Adipocyte (in vitro differentiated cells): ENCODE measurements at places on chromosomes 2 and 18.

- DNase-seq = peak; percentile 66
These were observed 40.3 kb upstream of the FAM171B start for GRCh38 chr2:186653511-186653910.

GRCh38 chr18:44945888-44946401 lies 265.3 kb downstream of the SETBP1 start:
- no peak for DNase-seq

DNA sequence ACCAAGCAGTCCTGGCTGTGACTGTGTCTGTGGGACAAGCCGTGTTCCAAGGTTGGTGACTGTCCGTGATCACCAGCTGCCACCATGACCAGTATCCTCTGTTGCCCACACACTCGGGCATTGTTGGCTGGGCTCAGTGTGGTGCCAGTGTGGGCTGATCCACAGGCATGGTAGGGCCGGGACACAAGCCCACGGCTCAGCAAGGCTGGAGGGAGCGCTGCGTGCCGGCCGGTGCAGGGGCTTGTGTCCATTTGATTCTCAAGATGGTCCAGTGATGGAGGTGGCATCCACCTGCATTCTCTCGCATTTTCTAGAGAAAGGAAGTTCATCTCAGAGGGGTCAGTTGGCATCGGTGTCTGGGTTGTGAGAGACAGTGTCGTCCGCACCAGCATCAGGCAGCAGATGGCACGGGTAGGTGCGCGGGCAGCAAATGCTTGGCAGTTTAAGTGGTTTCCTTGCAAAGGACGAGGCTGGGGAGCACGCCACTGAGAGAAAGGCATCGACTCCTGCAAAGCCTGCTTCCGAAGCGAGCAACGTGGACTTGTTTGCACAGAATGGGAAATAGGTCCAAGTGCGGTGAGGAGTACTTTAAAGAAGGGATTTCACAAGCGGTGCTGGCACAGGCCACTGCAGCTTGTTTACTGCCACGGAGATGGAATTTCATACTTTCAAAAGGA lies 20.9 kb downstream of the TWIST2 start:
- peak; percentile 81 for DNase-seq

DNA sequence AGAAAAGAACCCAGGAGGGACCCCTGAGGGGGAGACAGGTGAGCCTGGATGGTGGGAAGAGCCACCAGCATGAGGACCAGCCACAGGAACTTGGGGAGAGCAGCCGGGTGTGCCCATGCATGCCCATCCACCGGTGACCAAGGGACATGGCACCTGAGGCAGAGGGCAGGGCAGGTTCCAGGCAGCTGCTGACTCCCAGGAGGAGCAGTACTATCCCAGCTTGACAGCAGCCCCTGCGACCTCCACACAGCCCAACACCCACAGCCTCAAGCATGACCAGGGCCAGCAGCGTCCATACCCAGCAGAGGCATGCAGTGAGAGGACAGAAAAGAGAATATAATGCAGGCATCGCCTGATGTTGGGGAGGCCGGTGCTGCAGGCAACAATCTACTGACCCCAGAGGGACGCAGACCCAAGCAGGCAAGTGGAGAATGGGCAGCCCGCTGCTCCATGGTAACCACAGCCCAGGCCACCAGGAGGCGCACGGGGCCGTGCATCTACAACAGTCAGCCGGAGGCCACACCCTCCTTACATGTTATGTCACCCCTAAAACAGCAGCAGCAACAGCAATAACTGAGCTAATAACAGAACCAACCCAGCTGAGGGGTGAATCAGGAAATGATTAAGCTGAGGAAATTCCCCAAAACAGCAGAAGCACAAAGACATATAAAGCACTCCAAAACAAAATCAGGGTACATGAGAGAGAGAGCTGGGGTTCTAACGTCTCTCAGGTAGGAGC lies 44.1 kb downstream of the ANKMY1 start:
- DNase-seq = peak; percentile 88

DNA sequence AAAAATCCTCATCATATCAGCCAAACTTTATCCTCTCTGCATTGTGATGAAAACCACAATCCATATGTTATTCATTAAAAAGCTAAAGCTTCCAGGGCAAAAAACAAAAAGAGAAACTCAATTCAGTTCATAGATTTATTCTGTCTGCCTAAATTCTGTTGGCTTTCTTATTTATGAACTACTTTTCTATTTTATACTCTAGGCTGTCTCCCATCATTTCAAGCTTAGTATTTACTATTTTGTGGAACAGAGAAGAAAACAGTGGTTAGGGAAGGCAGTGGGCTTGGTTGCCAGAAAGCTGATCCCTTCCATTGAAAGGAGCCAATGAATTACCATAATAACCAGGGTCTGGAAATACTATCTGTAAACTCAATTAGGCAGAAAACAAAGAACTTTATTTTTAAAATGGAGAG lies 71.8 kb downstream of the RAPH1 start:
- peak; percentile 83 for DNase-seq

DNA sequence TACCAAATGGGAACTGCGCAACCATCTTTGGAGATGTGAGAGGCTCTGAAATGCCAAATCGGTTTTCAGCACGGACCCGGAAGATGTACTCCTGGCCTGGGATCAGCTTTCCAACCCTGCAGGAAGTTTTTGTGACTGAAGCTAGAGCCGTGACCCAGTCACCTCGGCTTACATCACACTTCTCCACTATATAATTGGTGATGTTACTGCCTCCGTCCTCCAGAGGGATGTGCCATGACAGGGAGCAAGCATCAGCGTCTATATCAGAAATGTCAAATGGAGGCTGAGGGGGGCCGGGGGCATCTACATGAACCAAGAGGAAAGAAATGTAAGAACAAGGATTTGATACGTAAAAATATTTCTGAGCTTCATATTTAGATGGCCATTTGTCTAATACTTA lies 104.4 kb downstream of the PLEKHA3 start:
- no peak for DNase-seq

GRCh38 chr2:148237911-148238310 lies 217.0 kb downstream of the MBD5 start:
- DNase-seq = peak; percentile 63

- DNase-seq = peak; percentile 3
These were observed 148.5 kb upstream of the SATB2 start for GRCh38 chr2:199606193-199606780.

DNA sequence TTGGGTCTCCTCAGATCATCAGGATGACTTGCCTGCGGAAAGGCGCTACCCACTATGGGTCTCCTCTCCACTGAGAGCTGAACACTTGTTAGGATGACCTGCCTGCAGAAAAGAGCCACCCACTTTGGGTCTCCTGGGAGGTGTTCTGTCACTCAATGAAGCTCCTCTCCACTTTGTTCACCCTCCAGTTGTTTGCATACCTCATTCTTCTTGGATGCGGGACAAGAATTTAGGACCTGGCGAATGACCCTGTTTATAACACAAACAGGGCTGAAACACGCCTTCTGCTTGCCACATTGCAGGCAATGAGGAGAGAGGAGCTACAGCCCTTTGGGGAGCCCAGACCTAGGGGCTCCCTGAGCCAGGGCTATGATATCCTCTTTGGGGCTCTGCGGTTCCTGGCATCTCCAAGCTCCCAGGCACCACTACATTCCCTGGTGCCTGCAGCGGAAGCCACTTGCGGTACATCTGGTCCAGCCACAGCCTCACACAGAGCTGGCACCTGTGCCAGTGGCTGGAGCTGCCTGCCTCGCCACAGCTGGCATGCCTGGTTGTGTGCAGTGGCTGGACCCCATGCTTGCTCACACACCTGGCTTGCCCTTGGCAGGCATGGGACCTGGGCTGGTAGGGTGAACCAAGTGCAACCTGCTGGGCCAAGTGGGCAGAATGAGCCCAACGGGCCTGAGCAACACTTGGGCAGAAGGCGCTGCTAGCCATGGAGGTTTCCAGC lies 20.6 kb downstream of the ANKRD29 start:
- no peak for DNase-seq

DNA sequence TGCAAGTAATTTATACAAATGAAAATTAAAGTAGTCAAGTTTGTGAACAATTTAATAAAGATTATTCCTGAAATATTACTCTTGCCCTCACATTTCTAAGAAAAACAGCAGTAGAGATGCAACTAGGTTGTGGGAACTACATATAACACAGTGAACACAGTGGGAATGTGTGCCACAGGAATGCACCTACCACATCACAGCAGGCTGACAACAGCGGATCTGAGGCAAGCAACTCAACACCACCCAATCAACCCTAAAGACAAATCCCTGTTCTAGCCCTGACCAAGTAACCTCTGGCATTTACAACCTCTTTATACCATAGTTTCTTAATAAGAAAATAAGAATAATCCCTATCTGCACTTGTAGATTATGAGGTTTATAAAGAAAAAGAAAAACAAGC lies 23.4 kb downstream of the MBOAT2 start:
- DNase-seq = no peak

DNA sequence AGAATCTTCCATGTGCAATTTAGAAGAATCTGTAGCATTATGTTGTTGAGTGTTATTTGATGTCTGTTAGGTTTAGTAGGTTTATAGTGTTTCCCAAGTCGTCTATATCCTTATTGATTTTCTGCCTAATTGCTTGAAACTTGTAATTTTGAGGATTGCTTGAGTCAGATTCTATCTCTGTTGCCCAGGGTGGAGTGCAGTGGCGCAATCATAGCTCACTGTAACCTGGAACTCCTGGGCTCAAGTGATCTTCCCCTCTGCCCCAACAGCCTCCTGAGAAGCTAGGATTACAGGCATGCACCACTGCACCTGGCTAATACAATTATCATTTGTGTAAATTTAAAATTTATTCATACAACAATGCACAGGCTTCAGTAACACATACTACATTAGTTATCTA lies 3.1 kb upstream of the TCF23 start:
- no peak for DNase-seq

DNA sequence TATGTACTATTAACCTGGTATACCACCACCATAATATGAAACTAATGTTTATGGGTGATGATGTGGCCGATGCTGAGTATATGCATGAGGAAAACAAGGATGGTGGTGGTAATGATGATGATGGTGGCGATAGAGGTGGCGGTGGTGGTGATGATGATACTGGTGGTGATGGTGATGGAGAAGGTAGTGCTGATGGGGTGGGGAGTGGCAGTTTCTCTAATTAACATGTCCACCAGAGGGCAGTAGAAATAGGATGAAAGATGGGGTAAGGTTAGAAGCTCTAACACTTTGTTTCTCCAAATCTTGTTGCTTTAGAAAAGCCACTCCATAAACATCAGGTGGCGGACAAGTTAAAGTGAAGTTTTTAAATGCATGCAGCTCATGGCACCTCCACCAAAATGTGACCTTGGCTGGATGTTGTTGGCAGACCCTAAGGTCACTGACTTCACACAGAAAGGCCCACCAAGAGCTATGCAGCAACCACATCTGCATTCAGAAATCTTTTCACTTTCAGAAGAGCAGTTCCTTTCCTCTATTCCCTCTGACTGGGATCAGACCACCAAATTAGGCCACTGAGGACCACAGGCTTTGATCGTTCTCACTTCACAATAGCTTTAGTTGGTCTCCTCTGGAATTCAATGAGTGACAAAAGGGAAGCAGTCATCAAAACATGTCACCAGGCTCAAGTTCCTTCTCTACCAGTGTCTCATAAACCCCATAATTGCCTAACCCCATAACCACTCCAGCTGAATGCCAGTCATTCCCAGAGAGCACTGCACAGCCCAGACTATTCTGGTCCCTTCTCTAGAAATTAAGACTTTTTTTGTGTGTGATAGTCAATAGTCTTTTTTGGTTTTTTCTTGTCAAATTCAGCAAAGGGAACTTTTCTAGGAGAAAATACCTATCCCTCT lies 7.5 kb upstream of the BCL11A start:
- DNase-seq = peak; percentile 65

DNA sequence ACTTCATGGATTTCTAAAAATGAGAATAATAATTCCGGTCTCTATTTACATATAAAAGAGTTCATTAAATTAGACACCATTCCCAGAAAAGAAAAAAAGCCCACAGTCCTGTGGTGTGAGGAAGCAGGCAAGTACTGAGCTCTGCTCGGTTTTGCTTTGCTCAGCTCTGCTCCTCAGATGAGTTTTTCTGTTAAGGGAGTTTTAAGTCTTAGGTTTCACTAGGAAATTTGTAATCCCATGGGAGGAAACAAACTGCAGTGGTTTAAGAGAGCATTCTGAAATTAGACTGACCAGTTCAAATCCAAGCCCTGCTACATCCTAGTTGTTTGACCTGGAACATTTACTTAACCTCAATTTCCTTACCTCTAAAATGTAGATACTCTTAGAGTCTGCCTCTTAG lies 338.6 kb upstream of the MMADHC start:
- DNase-seq = peak; percentile 18

DNA sequence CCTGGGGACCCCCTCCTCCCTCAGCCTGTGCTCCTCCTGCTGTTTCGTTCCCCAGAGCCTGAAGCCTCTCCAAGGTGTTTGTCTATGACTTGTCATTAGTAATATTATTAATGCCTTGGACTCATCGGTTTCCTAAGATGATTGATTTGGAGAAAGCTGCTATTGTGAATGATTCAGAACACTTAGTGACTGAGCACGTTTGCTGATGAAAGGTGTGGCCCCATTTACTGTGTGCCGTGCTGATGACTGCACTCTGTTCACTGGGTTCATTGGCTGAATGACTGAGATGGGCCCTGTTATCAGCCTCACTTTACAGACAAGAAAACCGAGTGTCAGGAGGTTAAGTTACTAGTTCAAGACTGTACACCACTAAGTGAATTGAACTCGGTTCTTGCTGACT lies 111.4 kb downstream of the SPP2 start:
- no peak for DNase-seq

DNA sequence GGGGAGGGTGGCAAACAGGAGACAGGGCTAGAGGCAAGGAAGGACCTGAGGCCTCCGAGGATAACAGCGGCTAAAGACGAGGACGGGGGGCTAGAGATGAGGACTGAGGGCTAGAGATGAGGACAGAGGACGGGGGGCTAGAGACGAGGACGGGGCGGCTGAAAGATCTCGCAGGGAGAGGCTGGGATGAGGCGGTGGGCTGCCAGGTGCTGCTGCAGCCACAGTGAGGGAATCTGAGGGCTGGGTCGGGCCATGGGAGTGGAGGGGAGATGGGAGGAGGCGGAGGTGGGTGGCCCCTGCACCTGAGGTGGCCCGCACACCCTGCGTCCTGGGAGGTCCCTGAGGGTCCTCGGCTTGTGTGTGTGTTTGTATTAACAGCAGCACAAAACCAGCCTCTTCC lies 350.2 kb upstream of the SALL3 start:
- no peak for DNase-seq

- peak; percentile 25 for DNase-seq
These were observed 33.8 kb upstream of the STK17B start for GRCh38 chr2:196205011-196205766.

DNA sequence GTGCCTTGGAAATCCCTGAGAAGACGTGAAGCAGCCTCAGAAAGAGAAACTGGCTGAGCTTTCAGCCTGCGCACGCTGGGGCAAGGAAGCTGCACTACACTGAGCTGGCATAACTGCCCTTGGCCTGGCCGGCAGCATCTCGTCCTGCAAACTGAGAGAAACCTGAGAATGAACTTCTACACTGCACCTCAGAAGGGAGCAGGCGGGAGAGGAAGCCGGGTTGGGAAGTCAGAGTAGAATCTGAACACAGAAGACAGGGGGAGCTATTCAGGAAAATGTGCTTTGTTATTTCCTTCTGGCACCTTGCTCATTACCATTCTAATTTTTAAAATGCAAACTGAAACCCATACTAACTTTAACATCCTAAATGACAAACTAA lies 70.9 kb downstream of the ZEB2 start:
- no peak for DNase-seq
